CD8-positive, alpha-beta T cell (primary cell): ENCODE measurements at places on chromosomes 2 and 18.

GRCh38 chr2:33214436-33214835 is 262.0 kb upstream of the RASGRP3 start:
- DNase-seq: no peak

DNA sequence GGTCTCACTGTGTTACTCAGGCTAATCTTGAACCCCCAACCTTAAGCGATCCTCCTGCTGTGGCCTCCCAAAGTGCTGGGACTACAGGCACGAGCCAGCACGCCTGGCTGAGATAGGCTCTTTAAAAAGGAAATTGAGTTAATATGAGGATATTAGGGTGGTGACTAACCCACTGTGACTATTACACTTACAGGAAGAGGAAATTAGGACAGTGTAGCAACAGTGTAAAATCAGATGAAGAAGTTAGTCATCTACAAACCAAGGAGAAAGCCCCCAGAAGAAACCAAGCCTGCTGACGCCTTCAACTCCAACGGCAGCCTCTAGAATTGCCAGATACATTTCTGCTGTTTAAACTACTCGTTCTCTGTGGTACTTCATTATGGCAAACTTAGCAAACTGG is 711.9 kb downstream of the SUCLG1 start:
- DNase-seq: no peak

GRCh38 chr2:216989340-216990129 is 129.7 kb upstream of the TNP1 start:
- no peak for DNase-seq

GRCh38 chr2:216233281-216233995 is 124.3 kb downstream of the XRCC5 start:
- DNase-seq: no peak

GRCh38 chr18:21912339-21913239 is 172.0 kb downstream of the MIB1 start:
- DNase-seq: no peak

DNA sequence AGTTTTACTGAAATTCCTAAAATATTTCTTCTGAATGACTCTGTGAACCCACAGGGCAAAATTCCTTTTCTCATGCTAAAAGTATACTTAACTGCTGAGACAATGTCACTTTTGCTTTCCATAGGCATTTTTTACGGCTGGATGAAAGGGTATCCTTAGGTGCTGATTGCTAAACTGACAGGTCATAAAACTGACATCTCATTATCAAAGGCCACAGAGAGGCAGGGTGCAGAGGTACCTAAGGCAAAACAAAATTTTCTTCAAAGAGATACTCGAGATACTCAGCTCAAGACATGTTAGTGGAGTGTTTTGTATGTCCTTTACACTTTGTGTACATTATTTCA is 62.0 kb upstream of the WDR75 start:
- DNase-seq: no peak

GRCh38 chr2:11096591-11096990 is 58.7 kb upstream of the SLC66A3 start:
- no peak for DNase-seq

- DNase-seq: no peak
Observed at GRCh38 chr2:182365855-182366254, 61.0 kb downstream of the PDE1A start.

DNA sequence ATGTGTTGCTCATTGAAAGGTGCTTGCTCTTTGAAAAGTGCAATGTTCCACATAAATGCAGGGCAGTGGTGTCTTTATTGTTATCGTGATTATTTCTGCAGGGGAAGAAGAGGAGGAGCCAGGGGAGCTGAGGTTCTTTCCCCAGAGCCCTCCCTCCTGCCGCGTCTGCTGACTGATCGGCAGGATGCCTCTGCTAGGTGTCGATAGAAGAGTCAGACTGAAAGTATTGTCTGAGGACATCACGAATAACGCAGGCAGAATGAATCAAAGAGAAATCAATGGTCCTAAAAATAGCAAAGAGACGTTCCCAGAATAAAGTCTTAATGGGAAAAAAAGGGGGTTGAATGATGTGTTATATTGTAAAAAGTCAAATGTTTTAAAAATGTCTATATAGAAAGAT is 47.4 kb upstream of the SIX3 start:
- DNase-seq: no peak

DNA sequence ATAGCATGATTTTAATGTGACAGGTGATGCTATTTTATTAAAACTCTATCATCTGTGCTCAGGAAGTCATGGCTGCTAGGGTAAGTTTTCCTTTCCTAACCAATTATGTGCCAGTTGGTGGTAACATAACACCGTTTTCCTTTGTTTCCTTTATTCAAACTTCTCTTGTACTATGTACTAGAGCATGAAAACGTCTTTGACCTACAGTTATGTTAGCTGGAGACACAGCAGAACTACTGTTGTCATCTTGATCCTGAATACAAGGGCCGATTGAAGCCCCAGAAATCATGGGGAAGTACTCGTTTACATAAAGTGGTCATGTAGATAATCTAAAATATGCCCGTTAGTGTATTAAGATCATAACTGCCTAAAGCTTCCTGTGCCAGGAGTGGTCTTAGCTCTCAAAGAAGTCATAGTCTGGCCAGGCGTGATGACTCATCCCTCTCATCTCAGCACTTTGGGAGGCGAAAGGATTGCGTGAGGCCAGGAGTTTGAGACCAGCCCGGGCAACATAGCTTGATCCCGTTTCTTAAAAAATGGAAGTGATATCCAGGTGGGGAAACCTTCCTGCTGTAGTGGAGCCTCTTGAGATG is 20.5 kb downstream of the NEDD4L start:
- DNase-seq: no peak

DNA sequence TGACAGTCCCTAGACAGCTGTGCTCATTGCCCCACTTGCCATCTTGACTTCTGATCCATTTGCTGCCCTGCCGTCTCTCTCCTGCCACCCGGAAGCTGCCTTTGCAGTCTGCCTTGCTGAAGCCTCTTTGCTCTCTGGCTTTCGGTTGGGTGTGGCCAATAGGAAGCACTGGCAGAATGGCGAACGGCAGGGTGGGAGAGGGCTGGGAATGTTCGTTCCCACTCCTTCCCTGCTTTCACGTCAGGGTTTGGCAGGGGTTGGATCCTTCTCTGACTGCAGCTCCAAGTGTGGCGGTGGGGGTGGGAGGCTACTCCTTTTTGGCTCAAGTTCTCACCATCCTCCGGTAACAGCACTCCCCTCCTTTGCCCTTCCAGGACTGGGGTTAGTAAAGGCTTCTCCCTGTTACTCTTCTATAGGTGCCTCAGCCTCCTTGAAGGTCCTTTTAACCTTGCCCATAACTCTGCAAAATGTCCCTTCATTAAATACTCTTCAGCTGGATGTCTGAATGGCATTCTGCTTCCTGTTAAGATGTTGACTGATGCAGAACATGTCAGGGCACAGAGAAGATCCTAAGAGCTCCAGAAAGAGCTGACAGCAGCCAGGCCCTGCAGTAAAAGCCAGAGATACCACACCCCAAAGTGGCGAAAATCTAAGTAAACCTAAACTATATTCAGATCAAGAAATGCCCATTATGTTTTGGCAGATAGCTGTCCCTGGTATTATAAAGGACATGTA is 299.7 kb downstream of the CDCA7 start:
- DNase-seq: no peak

- DNase-seq: no peak
Observed at GRCh38 chr2:14635391-14635871, 2.9 kb downstream of the LRATD1 start.

DNA sequence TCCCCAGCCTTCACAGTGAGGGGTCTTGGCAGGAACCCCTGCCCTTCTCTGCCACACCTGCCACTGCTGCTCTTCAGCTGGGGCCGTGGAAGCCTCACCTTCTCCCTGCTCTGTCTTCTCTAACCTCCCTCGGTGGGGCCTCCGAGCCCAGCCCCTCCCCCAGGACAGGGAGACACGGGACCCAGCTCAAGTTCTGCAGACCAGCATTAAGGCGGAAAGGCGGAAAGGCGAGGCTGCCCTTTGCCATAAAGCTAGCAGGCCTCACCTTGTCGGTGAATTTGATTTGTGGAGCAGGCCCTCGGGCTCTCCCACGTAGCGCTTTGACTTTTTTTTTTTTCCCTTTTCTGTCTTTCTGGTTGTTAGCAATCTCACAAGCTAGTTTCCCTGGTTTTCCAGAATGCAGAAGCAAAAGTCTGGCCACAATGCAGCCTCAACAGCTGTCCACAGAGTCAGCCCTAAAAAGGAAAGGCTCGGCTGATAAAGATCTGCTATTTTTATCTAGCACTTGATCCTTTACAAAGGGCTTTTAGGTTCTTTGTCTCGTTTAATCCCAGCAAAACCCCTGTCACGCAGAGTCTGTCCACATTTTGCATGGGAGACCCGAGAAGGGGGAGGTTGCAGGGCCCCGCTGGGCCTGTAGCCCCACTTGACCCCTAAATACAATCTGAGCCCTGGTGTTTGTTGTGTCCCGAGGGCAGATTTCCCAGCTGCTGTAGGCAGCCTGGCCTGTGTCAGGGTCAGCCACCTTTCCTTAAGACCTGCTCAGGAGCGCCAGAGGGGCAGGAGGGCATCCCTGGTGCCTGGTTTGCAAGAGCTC is 6.0 kb downstream of the ITM2C start:
- no peak for DNase-seq

GRCh38 chr2:192585418-192585817 is 390.7 kb upstream of the TMEFF2 start:
- no peak for DNase-seq

- DNase-seq: no peak
Observed at GRCh38 chr2:225137971-225138370, 95.7 kb upstream of the DOCK10 start.

GRCh38 chr2:6186332-6187151 is 494.4 kb downstream of the SOX11 start:
- no peak for DNase-seq

DNA sequence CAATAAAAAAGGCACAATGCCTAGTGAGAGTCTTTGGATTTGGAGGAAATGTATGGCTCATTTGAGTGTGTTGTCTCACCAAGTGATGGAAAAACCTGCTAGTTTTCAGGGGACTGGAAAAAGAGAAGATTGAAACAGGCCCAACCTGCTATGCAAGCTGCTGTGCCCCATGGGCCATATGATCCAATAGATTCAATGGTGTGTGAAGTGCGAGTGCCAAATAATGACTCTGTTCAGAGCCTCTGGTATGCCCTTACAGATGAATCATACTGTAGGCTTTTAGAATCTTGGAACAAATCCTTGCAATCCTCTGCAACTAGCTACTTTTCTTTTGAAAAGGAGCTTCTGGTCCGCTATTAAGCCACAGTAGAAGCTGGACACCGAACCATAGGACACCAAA is 529.8 kb upstream of the CNTNAP5 start:
- no peak for DNase-seq

- no peak for DNase-seq
Observed at GRCh38 chr18:35158728-35159450, 81.9 kb upstream of the ZNF397 start.

DNA sequence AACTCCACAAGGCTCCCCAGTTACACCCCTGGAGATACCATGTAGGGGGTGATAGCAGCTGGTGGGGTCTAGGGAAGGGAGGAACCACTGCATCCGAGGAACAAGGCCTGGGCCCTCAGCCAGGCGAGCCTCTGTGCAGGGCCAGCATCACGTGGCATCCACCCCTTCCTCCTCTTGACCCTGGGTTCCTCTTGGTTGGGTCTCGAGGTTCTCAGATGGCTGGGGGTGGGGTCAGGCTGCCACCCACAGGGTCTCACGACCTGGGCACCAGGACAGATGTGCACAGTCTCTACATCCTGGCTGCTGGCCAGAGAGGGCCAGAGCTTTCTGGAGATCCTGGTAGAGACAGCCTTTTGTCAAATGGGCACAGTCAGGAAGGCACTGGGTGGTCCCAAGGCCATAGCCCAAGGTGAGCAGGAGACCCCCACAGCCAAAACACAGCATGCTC is 10.4 kb downstream of the HS6ST1 start:
- DNase-seq: no peak

GRCh38 chr2:54048117-54048785 is 67.2 kb upstream of the ACYP2 start:
- no peak for DNase-seq

DNA sequence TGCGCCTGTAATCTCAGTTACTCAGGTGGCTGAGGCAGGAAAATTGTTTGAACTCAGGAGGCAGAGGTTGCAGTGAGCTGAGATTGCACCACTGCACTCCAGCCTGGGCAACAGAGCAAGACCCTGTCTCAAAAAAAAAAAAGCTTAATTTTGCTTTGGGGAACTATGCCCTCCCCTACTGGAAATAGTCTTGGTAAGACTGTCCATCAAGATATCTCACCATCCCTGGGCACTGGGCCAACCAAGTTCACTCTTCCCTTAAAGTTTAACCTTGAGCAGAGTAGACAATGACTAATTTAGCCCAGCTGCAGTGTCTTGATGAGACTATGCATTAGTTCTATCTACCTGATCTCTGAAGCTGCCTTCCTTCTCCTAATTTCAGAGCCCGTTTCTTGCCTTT is 44.7 kb downstream of the ASXL2 start:
- DNase-seq: no peak

GRCh38 chr2:121698318-121698930 is 38.3 kb downstream of the NIFK start:
- DNase-seq: no peak

GRCh38 chr2:217959723-217960122 is 43.1 kb downstream of the TNS1 start:
- no peak for DNase-seq

DNA sequence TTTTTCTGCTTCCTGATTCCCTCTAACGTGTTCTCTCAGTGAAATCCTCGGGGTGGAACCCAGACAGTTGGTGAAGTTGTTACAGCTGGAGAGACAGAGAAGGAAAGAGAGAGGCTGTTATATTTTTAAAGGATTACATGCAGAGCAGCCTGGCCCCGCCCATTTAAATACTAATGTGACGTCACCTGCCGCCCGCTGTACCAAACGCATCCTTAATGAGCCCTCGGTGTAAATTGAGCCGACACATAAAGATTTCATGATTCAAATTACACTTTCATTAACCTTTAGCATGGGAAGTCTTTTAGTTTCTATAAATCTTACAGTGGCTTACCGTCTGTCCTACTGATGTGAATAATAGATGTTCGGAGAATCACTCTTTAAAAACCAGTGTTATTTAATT is 164.0 kb upstream of the SIX3 start:
- DNase-seq: peak; percentile 15

DNA sequence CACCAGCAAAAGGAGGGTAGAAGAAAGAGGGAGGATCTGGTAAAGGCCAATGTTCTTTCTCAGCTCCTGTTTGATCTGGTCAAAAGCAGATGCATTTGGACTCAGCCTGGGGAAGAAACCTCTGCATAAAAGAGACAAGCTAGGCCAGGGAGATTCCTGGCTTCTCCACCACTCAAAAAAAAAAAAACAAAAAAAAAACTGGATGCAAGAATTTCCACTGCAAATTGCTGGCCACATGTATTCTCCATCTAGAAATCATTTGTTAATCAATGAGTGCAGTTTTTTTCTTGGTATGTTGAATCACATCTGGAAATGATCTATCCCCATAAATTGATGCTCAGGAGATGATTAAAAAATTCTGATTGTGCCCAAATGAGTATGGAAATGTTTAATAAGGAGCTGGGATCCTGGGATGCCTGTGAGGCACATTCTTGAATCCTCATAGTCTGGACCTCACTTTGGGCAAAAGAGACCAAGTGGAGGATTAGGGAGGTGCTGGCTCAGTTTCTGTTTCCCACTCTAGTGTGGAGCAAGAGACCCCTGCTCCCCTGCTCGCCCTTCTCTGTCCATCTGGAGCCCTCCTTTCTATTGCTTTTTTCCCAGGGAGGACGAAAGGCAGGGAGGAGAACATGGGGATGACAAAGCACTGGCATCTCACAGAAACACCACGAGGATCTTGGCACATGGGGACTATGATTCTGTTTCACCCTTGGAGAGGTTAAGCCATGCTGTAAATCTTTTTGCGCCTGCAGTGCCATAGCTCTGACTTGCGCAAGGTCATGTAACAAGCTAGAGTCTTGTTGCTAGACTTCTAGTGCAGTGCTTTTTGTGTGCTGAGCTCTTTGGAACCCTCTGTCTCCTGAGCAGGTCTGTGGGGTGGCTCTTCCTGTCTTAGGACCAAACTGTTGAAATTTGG is 57.6 kb downstream of the APOB start:
- DNase-seq: no peak
